ENCODE measurements at places on chromosomes 13 and 19. TPM values are rescaled to one million over a fixed set of nuclear protein-coding genes. Genes with fewer than 3 reads are reported as not detected.

DNA sequence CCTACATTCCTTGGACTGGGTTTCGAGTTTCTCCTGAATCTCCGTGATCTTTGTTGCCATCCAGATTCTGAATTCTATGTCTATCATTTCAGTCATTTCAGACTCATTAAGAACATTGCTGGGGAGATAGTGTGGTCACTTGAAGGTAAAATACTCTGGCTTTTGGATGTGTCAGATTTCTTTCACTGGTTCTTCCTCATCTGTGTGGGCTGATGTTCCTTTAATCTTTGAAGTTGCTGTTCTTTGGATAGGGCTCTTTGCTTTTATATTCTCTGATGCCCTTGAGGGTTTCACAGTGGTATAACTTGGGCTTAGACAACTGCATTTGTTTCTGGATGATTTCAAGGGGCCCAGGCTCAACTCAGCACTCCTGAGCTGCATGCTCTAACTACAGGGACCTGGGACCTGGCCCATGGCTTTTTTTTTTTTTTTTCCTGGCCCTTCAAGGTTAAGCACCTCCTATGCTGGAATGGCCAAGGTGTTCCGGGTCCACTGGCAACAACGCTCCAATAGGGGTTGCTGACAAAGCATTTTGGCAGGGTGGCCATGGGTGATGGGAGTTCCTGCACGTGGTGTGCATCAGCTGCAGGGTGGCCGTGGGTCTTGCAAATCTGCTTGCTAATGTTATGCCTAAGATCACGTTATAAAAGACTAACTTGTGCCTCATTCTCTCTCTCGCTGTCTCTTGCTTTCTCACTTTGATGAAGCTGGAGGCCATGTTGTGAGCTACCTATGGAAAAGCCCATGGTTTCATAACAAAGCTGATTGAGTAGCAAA lies 5.9 kb upstream of the SIGLEC7 start:
- DNase-seq, result no peak

Gene SIGLEC12
- not detected for total RNA-seq

GRCh38 chr19:40417643-40417981 lies 4.4 kb upstream of the PRX start:
- DNase-seq, result no peak

GRCh38 chr19:47073574-47073973 lies 25.1 kb upstream of the TMEM160 start:
- DNase-seq, result no peak
